ENCODE measurements at places on chromosomes 12 and 14. TPM values are rescaled to one million over a fixed set of nuclear protein-coding genes. Genes with fewer than 3 reads are reported as not detected.

Gene TAS2R31
- total RNA-seq: 0.92 TPM

Gene TAS2R14
- 0.80 TPM for total RNA-seq

Gene FAM222A
- total RNA-seq: 5.4 TPM

GRCh38 chr12:115752156-115752555 is 525.3 kb downstream of the MED13L start:
- ATAC-seq: no peak

GRCh38 chr14:58832095-58832521 is 194.3 kb downstream of the DACT1 start:
- no peak for ATAC-seq

DNA sequence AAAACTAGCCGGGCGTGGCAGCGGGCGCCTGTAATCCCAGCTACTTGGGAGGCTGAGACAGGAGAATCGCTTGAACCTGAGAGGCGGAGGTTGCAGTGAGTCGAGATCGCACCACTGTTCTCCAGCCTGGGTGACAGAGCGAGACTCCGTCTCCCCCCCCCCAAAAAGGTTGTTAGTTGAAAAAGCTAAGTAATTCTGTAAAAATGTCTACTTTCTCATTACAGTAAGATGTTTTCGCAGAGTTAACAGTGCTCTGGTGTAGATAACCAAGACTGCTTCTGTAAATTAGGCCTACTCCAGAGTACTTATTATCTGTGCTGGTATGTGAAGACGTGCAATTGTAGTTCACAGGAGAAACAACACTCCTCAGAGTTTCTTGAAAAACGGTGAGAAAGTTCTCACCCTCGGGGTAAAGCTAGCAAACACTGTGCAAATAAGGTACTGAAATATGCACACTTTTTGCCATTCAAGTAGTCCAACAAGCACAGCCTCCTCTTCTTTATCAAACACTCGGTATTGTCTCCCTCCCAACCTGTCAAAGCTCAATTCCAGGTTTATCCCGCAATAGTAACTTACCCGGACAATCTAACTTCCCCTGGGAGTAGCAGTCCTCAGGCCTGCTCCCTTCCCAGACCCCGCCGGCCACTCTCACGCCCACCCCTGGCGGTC is 974 bp downstream of the BTBD7 start:
- ATAC-seq: no peak

GRCh38 chr14:86404989-86405649 is 875.2 kb downstream of the FLRT2 start:
- no peak for ATAC-seq

GRCh38 chr12:86712425-86712843 is 456.2 kb upstream of the MGAT4C start:
- ATAC-seq: peak; percentile 92

GRCh38 chr14:20412411-20412810 is 890 bp downstream of the TEP1 start:
- ATAC-seq: no peak

GRCh38 chr12:27013611-27014084 is 536 bp downstream of the TM7SF3 start:
- ATAC-seq: peak; percentile 10

- no peak for ATAC-seq
Measured at GRCh38 chr12:94832780-94833681, 170.5 kb downstream of the NDUFA12 start.

DNA sequence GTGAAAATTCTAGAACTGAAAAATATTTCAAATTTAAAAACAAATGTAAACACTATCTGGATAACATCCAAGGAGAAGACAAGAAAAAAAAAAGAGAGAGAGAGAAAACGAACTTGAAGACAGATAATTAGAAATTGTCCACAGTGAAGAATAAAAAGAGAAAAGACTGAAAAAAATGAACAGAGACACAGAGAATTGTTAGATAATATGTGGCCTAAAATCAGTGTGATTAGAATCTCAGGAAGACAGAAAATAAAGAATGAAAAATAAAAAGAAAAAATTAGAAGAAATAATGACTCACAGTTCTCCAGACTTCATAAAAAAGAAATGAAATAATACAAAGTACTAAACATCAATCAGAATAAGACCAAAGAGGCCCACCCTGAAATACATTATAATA is 1209.3 kb downstream of the FSCB start:
- no peak for ATAC-seq

DNA sequence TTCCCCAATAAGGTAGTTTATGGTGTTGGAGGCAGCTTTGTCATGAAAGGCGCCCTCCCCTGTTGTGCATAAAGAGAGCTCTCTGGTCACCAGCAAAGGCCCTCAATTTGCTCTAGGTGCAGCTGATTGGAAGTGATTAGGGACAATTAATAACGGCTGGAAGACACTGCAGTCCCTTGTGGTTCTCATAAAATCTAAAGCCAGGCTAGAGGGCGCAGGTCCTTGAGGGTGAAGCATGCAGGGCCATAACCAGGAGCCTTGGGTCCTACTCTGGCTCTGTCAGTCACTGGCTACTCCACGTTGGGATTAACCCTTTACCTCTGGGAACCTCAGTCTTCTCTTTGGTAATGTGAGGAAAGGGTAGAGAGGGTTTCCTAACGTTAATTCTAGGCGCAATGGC is 1.9 kb downstream of the DAAM1 start:
- ATAC-seq: no peak

GRCh38 chr12:47949441-47950341 is 13.7 kb upstream of the TMEM106C start:
- ATAC-seq: peak; percentile 83

- ATAC-seq: peak; percentile 86
Measured at GRCh38 chr12:46963977-46964971, 115.1 kb upstream of the PCED1B start.

- no peak for ATAC-seq
Measured at GRCh38 chr12:109729801-109730200, 16.2 kb downstream of the FAM222A start.

DNA sequence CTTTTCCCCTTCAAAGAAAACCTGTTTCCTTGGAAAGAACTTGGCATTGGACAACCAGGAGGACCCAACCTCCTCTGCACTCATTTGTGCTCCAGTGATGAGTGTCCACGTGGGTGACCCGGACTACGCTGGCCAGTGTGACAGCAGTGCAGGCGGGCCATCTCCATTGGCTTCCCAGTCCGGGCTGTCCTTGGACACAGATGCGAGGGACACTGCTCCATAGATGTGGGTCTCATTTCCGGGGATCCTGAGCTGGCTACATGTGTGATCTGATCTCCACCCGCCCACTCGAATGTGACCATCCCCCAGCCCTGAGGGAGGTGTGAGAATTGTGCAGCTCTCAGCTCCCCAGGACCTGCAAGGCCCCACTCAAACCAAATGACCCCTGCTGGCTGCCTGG is 836.6 kb upstream of the TMEM132C start:
- no peak for ATAC-seq

DNA sequence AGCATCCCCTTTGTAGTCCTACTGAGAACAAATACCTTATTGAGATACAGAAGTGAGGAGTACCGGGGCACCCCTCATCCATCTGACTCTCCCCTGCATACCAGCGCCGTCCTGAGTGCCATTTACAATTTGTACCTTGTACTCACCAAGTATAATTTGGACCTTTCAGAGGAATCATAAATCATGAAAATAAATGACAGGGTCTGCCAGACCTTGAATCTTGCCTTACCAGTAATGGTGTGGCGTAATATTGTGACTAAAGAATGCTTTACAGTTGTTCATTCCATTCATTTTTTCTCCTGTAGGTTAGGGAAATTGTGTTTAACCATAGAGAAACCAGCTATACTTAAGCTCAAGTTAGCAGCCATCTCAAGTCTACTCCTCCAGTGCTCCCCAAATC is 243.7 kb upstream of the RGS6 start:
- no peak for ATAC-seq

- no peak for ATAC-seq
Measured at GRCh38 chr12:102596031-102596430, 115.7 kb upstream of the IGF1 start.

- peak; percentile 33 for ATAC-seq
Measured at GRCh38 chr12:64560396-64561301, 49.6 kb upstream of the RASSF3 start.

- ATAC-seq: no peak
Measured at GRCh38 chr12:102441077-102441596, 39.2 kb downstream of the IGF1 start.

- ATAC-seq: no peak
Measured at GRCh38 chr12:121170151-121170550, 37.5 kb downstream of the P2RX7 start.

GRCh38 chr12:52321418-52321817 is 220 bp upstream of the KRT83 start:
- no peak for ATAC-seq

GRCh38 chr14:63952933-63953437 is 100.2 kb downstream of the SYNE2 start:
- ATAC-seq: peak; percentile 36

- ATAC-seq: no peak
Measured at GRCh38 chr14:72744416-72745120, 149.3 kb downstream of the DPF3 start.

GRCh38 chr14:50344116-50344775 is 32.1 kb downstream of the DMAC2L start:
- ATAC-seq: no peak

- ATAC-seq: no peak
Measured at GRCh38 chr14:36167431-36167830, 9.1 kb downstream of the PTCSC3 start.

- no peak for ATAC-seq
Measured at GRCh38 chr12:96239711-96240635, 45.8 kb downstream of the ELK3 start.

- no peak for ATAC-seq
Measured at GRCh38 chr14:104514156-104514848, 65.3 kb upstream of the C14orf180 start.
